Activated CD4-positive, alpha-beta T cell treated with anti-CD3 and anti-CD28 coated beads for 24 hours (primary cell): ENCODE measurements at places on chromosomes 4 and X.

- DNase-seq = no peak
Observed at GRCh38 chr4:20512985-20513384, 187.3 kb upstream of the PACRGL start.

DNA sequence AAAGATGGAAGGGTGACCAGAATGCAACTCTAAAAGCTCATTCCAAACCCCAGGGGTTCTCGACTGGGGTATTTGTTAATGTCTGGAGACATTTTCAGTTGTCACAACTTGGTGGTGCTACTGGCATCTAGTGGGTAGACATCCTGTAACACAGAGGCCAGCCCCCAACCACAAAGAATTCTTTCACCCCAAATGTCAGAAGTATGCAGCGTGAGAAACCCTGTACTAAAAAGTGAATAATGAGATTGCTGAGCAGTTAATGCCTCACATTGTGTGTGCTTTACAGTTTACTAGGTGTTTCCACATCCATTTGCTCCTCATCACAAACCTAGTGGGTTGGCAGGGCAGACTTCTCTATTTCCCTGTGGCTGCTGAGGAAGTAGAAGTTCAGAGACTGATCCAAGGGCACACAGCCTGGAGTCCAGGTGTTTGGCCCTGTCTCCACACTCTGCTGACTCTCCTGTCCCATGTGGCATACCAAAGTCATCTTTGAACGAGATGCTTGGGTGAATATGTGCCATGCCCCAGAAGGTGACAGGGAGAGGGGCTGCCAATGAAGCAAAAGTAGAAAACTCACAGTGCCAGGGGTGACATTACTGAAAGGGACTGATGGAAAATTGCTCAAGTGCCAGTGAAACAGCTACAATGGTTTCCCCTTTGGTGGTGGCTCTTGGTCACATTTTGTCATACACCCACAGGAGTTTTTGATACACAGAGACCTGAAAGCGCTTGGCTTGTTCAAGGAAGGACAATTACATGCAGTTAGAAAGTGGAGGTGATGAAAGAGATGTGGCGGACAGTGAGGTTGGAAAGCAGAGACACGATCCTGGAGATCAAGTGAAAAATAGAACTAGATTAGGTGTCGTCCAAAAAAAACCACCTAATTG lies 10.1 kb upstream of the TMEM154 start:
- DNase-seq = no peak

GRCh38 chr4:26723216-26723615 lies 137.4 kb upstream of the STIM2 start:
- no peak for DNase-seq

- no peak for DNase-seq
Observed at GRCh38 chrX:24860140-24860539, 155.6 kb downstream of the ARX start.

DNA sequence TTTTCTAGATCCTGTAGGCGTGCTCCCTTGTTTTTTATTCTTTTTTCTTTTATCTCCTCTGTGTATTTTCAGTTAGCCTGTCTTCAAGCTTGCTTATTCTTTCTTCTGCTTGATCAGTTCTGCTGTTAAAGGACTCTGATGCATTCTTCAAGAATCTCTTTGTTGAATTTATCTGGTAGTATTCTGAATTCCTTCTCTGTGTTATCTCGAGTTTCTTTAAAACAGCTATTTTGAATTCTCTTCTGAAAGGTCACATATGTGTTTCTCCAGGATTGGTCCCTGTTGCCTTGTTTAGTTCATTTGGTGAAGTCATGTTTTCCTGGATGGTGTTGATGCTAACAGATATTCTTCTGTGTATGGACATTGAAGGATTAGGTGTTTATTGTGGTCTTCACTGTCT lies 15.3 kb downstream of the RAB33B start:
- no peak for DNase-seq

DNA sequence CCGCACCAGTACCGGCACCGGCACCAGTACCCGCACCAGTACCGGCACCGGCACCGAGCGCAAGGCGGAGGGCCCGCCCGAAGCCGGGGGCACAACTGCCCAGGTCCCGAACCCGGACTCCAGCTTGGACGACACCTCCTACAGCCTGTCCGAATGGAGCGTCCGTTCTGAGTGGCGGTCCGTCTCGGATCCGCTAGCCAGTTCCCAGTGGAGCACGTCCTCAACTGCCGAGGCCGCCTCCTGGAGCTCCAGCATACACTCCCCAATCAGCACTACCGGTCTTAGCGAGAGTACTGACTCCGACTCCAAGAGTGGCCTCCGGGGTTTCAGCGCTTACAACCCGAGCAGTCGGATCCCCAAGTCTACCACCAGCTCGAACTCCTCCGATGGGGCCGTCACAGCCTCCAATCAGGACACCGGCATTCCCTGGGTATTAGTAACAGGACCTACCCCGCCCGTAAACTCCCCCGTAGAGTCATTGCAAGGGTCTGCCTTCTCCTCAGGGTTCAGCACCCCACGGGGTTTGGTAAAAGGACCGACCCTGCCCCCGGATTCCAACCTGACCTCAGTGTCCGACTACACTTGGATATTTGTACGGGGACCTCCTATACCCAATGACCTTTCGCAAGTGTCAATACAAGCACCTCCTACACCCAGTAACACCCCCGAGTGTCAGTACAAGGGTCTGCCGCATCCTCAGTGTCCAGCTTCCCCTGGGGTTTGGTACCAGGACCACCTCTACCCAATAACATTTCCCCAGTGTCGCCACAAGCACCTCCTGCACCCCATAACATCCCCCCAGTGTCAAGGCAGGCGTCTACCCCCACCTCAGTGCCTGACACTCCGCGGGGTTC lies 721 bp upstream of the MAOA start:
- DNase-seq = no peak

DNA sequence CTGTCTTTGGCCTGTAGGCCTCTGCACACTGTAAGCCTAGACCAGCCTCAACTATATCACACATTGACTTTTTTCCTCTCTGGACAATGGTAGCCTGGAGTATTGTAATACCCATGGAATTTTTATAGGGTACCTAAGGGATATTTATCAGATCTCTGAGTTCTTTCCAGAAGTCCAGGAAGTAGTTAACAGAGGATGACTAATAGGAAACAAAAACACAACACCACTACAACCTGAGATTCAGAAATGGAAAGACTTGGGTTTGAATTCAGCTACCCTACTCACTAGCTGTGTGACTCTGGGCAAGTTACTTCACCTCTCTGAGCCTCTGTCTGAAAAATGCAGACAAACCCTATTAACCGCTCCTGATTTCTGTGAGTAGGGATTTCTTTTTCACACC lies 7.7 kb upstream of the STX18 start:
- no peak for DNase-seq

DNA sequence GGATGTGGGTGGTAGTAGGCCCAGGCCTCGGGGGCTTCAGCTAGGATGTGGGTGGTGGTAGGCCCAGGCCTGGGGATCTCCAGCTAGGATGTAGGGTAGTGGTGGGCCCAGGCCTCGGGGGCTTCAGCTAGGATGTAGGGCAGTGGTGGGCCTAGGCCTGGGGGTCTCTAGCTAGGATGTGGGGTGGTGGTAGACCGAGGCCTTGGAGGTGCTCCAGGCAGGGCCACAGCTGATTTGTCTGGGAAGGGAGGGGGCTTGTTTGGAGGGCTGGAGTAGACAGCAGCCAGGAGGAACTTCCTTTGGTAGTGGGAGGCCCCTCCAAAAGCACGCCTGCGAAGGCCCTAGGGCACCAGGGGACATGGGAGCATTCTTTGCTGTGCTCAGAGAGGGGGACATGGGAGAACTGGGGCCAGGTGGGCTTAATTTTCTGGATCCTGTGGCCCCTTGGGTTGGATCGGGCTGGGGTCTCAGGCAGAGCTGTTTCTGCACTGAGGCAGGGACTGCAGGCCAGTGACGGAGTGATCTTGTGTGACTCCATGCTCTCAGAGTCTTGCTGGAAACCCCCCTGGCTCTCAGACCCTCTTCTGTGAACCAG lies 3.3 kb upstream of the SPON2 start:
- DNase-seq = no peak

GRCh38 chrX:68571610-68572311 lies 72.9 kb downstream of the YIPF6 start:
- DNase-seq = no peak

DNA sequence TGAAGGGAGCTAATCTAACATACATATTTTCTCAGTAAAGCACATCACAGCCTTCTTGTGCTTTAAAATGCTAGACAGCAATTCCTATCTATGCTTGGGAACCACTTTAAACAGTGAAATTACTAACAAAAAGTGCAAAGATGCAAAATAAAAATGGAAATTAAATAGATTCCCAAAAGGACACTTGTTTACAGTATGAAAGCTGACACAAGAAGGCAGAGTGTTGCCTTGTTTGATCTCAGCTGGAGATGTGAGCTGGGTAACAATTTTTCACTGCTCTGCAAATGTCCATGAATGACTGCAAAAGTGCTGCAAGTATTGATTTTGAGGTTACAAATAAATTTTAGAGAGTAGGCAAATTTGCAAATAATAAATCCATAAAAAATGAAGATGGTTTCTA lies 22.3 kb downstream of the GRIA2 start:
- no peak for DNase-seq

GRCh38 chr4:950136-951020 lies 18.1 kb downstream of the TMEM175 start:
- no peak for DNase-seq

DNA sequence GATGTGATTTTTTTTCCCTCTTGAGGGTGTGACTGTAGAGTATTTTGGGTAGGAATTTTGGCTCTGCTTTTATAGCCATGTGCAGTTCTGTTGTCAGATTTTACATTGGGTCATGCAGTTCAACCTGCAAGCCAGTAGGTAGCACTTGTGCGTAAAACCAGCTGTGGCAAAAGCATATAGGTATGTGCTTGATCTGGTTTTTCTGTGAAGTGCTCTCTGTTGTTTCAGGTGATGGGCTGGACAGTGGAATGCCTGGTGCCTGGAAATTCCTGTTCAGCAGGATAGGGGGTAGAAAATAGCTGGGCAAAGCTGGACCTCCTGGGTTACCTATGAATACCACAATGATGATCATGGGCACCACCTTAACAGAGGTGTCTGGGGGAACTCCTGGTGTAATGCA lies 584.2 kb upstream of the PCDH10 start:
- no peak for DNase-seq

- DNase-seq = no peak
Observed at GRCh38 chr4:113677325-113677724, 84.2 kb downstream of the CAMK2D start.

DNA sequence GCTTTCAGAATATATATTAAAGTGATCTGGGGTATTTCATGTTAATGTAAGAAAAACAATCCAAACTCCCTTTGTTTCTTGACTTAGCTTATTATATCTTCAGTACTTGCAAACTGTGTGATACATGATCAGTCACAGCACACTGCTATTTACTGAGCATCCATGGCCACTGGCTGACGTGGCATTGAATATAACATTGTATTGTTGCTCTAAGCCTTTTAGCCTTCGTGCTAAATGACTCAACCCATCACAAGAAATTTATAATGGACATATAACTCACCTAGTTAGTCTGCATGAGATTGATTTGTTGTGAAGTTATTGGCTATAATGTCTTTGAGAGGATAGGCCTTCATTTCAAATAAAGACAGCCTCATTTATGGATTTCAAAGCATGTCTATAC lies 642.6 kb downstream of the IL1RAPL1 start:
- no peak for DNase-seq

DNA sequence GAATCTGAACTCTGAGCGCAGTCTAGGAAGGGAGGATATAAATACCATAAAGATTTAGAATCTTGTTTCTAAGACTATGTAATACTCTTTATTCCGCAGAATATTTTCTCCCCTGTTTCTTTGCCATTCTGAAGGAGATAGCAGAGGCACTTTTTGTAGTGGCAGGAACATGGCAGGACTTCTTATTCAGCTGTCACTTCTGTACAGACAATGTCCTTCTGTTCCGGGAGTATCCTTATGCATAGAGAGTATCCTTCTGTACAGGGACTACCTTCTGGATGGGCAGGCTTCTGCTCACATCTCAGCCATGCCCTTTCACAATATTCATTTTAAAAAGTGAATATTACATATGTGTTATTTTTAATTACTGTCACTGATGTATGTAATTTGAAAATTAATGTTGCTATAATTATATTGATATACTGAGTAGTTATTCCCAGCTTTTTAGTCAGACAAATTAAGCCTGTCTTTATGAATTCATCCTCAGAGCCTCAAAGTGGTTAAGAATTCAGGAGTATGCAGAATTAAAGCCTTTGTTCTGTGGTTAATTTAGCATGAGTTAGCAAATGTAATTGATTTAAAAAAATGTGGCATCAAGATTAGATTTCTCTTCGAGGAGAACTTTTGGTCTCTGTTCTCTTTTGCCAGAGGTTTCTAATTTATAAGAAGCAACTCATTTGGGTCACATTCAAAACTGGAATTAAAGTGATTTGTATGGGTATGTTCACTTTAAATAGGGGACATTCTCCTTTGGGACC lies 174.4 kb downstream of the FHIP1A start:
- DNase-seq = no peak

DNA sequence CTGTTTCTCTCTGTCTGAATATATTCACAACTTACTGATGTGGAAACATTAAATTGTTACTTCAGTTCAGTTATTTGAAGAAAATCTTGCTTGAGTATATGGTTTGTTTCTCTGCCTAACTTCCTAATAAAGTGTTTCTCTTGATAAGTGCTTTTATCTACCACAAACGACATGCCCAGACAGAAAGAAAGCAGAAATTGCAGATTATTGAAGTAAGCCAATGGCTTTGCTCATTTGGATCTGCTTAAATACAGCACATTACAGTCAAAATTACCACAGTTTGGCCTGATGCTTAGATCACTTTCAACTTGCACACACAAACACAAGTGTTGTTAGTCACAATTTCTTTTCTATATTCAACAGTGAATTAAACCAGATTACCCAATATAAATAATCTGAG lies 68.0 kb downstream of the ATOH1 start:
- no peak for DNase-seq

DNA sequence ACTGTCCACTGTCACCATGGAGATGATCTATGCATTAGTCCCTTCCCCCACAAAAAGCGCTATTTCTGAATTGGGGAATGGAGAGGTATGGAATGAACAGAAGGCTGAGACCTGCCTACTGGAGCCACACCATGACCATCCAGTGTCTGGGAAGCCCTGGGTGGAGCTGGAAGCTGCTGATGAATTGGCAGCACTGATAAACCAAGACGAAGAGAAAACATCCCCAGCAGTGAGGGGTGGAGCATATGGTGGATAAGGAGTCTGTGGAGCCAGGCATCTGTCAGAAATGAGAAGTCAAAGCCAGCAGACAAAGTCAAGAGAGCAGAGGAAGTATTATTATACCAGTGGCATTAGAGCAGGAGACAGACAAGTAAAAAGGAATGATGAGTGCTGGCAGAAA lies 13.2 kb downstream of the CC2D2A start:
- no peak for DNase-seq

- no peak for DNase-seq
Observed at GRCh38 chr4:84852081-84852480, 114.4 kb downstream of the WDFY3 start.

GRCh38 chr4:86934147-86934770 lies 552 bp upstream of the AFF1 start:
- DNase-seq = no peak

- no peak for DNase-seq
Observed at GRCh38 chr4:13711233-13711785, 83.8 kb upstream of the BOD1L1 start.
